ENCODE measurements at places on chromosomes 5 and 9.

GRCh38 chr5:81045389-81045807 lies 85.2 kb downstream of the RASGRF2 start:
- DNase-seq: no peak

DNA sequence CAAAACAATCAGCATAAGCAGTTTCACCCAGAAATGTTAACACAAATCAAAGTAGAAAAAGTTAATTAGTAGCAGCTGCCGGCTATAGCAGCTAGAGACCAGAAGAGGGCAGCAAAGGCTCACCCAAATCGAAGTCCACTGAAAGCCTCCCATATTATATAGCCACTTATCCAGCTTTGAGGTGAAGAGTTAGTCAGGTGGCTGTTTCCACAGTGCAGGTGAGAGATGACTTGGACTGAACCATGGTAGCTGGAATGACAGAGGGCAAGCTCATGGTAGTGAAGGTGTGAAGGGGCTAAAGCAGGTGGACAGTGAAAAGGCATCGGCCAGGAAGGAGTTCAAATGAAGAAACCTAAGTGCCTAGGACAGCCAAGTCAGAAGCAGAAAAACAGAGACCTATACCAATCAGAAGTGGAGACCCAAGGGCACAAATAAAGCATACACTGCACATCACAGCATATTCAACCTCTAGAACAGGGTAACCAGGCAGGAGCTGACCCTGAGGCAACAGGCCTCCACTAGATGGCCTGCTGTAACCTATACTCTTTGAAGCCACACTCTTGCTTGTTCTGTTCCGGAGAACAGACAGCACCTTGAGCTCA lies 7.2 kb upstream of the RNF38 start:
- peak; percentile 28 for DNase-seq

GRCh38 chr5:141889282-141889871 lies 11.2 kb upstream of the PCDH1 start:
- no peak for DNase-seq

GRCh38 chr5:36949593-36949992 lies 73.0 kb downstream of the NIPBL start:
- DNase-seq: no peak

GRCh38 chr5:71922584-71923106 lies 184.6 kb upstream of the MAP1B start:
- no peak for DNase-seq

GRCh38 chr5:14699807-14700400 lies 35.4 kb downstream of the OTULIN start:
- DNase-seq: no peak

DNA sequence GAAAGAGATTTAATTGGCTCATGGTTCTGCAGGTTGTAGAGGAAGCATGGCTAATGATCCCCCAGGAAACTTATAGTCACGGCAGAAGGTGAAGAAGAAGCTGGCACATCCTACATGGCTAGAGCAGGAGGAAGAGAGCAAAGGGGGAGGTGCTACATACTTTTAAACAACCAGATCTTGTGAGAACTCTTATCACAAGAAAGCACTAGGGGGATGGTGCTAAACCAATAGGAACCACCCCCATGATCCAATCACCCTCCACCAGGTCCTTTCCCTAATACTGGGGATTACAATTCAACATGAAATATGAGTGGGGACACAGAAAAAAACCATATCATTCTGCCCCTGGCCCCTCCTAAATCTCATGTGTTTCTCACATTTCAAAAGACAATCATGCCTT lies 147.2 kb upstream of the EPB41L4A start:
- DNase-seq: no peak

- no peak for DNase-seq
These were observed 257.7 kb downstream of the TLE1 start for GRCh38 chr9:81431641-81432040.

DNA sequence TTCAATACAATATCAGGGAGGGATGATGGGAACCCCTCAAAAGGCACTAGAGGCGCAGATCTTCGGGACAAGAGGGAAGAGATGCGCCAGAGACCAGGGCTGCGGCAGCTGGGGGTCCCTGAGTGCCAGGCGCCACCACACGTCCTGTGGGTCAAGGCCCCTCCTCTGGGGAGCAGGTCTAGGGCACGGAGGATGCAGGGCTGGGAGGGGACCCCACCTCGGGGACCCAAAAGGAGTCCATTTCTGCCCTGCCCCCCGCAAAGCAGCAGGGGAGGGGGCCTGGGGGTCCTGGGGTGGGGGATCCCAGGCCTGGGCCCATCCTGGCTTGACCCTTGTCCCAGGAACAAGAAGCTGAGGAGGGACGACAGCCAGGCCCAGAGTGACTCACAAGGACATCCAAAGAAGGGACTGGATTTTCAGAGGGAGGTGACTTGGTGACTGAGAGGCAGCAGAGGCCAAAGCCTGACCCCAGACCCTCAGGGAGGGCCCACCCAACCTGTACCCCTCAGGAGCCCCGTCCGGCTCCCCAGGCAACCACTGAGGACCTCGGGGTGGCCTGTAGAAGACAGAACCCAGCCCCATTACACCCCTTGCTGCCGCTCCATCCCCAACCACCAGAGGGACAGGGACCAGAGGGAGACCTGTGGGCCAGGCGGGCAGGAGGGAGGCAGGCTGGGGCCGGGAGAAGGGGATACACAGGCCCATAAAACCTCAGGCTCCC lies 54.2 kb downstream of the LRSAM1 start:
- no peak for DNase-seq

DNA sequence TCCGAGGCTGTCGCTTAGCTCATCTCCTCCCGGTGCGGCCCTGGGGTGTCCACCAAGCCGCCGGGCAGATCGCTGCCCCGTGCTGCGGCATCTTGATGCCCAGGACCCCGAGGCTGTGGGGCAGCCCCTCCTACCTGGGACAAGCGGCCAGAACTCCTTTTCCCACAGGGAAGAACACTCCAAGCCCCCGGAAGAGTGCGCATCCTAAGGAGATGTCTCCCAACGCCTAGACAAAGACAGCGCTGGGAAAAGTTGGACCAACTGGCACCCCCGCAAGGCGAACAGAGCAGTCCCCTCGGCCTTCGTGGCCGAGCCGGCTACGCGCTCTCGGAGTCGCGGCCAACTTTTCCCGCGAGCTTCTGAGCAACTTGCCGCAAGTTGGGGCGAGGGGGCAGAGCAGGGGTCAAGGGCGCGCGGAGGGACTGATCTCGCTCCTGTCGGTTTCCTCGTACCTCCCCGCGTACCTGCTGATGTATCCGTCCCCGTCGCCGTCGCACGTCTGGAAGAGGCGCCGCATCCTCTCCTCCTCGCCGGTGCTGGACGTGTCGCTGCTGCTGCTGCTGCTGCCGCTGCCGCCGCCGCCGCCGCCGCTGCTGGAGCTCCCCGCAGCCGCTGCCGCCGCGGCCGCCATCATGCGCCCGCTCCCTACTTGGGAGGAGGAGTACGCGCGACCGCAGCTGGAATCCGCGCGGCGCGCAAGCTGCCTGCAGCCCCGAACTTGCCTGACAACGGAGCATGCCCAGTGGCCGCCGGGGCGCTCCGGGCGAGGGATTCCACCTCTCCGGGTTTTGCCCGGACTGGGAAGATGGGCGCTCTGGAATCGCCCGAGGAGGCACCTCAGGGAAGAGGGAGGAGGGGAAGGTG lies at the start of gene MCC:
MCC (minus strand) TSS at position 673 of the 864 bp plus-strand sequence.
- peak; percentile 36 for DNase-seq

DNA sequence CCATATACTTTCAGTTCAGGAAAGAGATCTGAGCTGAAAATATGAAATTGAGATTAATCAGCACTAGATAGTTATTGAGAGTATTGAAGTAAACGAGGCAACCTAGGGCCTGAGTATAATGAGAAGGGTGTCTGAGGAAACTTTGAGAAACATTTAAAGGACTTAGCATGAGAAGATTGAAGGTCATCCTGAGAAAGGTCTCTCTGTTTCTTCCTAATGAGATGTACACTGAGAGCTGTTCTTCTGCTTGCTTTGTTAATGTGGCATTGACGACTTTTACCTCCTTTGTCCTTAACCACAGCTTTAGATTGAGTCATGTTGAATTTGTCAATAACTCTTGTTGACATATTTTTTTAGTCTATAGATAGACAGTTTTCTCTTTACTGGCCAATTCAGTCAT lies 145.1 kb upstream of the ACTBL2 start:
- no peak for DNase-seq

DNA sequence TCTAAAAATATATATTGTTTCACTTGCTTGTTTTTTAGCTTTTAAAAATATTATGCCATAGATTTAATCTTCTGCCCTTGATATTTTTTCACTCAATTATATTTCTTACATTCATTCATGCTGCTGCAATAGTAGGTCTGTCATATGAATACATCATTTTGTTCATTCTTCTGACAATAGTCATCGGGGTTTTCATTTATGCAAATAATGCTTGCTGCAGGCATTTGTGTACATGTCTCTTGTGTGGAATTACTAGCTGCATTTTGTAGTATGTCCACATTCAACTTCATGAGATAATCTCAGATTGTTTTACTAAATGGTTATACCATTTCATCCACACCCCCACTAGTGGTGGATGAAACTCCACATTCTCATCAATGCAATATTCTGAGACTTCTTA lies 5.3 kb upstream of the PLPP1 start:
- no peak for DNase-seq

DNA sequence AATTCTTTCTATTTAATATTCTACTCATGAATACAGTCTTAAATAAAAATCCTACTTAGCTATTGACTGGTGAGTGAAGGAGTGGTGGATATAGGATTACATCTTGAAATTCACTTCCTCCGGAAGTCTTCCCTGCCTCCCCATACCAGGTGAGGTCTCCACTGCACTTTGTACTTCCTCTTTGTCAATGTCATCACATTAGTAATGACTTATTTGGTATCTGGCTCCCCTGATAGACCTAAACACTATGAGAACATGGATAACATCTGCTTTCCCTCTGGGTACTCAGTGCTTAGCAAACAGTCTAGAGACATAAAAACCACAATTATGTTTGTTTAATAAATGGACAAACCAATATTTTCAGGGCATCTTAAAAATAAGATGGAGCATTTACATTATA lies 532.1 kb downstream of the PDE4D start:
- DNase-seq: no peak

GRCh38 chr5:32405507-32405906 lies 39.0 kb downstream of the ZFR start:
- DNase-seq: no peak

DNA sequence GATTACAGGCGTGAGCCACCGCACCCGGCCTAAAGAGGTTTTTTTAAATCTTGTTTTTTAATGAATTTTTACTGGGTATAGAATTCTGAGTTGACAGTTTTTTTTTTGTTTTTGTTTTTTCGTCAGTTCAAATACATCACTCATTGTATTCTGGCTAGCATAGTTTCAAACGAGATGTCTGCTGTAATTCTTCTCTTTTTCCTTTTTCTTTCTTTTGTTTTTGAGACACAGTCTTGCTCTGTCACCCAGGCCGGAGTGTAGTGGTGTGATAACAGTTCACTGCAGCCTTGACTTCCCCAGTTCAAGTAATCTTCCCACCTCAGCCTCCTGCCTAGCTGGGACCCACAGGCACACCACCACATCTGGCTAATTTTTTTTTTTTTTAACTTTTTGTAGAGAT lies 2.2 kb upstream of the PRRT1B start:
- no peak for DNase-seq
